Esophagus mucosa (tissue), 1 donor: ENCODE measurements at places on chromosomes 12 and 14. TPM values are rescaled to one million over a fixed set of nuclear protein-coding genes. Genes with fewer than 3 reads are reported as not detected.

The CIROP gene
- not detected for total RNA-seq

The ACRBP gene
- 0.56 TPM for total RNA-seq

The ADCY4 gene
- 4.5 TPM for total RNA-seq

The SOAT2 gene
- total RNA-seq, result not detected

The ARHGAP9 gene
- total RNA-seq, result 2.0 TPM
